ENCODE measurements at places on chromosomes 3 and 15. TPM values are rescaled to one million over a fixed set of nuclear protein-coding genes. Genes with fewer than 3 reads are reported as not detected.

DNA sequence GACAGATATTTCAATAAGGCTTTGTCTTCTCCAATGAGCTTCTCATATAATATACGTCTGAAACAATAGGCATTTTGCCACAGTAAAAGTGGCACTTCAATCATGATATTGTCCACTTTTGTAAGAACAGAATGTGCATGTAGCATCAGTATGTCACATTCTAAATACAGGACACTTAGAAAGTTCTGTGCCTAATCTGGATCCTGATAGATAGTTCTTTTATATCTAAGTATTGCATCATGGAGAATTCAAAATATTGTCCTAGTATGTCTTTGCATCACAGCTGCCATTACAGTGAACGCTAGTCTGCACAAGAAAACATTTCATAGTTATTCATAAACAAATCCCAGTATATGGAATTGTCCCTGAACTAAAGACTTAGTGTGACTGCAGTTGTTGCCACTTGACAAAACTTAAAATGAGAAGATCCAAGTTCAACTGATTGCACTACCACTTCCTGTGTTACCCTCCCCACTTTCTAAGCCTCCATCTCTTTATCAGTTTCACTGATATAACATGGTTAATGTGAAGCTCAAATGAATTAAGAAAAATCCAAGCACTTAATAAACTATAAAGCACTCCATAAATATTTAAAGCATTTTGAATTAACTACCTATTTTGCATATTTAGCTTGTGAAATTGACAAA, 19.6 kb downstream of the LRRFIP2 start:
- no peak for DNase-seq

Gene IFT122
- total RNA-seq: 23.9 TPM

- no peak for DNase-seq
Measured at GRCh38 chr3:49030321-49030720, 1.1 kb upstream of the IMPDH2 start.

GRCh38 chr3:170010498-170010897, 27.3 kb upstream of the GPR160 start:
- DNase-seq: no peak

DNA sequence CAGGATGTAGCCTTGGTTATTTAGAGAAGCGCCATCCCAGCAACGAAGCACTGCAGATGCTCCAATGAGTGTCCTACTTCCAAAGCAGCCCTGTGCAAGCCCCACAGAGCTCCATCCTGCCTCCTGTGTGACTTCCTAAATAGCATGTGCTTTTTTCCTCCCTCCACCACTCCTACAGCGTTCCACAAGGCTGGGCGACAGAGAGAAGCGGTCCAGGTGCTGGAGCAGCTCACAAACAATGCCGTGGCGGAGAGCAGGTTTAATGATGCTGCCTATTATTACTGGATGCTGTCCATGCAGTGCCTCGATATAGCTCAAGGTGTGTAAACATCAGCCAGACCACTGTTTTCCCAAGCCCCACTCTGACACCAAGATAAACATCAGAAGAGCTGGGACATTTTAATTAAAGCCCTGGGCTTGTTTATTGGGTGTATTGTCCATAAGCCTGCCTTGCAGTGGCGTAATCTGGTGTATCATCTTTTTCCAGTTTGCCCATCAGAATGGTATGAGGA, 22.2 kb upstream of the RHO start:
- DNase-seq: no peak

Gene DAZL
- not detected for total RNA-seq

Gene FGF12
- not detected for total RNA-seq

DNA sequence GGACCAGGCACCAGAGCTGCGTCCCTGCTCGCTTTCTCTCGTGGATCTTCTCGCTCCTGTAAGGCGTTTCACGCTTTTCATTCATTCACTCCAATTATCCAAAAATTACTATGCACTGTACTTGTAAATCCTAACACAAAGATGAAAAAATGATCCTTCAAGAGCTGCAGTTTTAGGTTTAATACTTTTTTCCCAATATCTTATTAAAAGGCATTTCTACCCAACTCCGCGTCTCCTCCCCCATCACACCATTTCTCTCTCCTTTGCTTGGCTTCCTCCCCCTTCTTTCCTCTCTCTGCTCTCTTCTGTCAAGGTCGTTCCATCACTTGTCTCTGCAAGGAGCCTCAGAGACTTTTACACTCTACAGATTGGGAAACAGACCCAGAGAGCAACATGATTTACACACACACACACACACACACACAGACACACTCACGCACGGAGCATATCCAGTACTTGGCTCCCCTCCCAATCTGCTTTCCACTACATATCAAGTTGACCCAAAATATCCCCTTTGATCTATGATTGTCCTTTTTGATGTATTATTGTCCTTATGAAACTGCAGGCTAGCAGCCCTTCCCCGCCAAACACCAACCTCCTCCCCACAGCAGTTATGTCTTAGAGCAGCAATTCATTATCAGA, 479 bp upstream of the CLDN1 start:
- peak; percentile 7 for DNase-seq

GRCh38 chr3:65342084-65342683, 654.4 kb upstream of the ADAMTS9 start:
- no peak for DNase-seq

DNA sequence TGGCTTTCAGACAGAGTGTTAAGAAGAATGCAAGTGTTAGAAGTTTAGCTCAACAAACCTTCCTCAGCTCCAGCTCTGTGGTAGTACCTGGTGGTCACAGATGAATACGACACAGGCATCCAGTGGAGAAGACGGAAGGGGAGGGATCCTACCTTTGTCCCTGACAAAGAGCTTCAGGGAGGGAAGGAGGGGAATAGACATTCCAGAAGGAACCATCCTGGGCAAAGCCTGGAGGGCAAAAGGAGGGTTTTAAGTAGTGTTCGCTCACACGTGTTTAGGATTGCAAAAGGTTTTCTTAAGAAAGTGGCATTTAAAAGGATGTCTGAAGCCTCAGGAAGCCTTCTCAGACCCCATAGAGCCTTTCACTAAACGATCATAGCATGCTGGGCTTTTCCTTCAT, 2.8 kb downstream of the CHCHD4 start:
- DNase-seq: no peak

Gene SATB1
- 137 TPM for total RNA-seq

DNA sequence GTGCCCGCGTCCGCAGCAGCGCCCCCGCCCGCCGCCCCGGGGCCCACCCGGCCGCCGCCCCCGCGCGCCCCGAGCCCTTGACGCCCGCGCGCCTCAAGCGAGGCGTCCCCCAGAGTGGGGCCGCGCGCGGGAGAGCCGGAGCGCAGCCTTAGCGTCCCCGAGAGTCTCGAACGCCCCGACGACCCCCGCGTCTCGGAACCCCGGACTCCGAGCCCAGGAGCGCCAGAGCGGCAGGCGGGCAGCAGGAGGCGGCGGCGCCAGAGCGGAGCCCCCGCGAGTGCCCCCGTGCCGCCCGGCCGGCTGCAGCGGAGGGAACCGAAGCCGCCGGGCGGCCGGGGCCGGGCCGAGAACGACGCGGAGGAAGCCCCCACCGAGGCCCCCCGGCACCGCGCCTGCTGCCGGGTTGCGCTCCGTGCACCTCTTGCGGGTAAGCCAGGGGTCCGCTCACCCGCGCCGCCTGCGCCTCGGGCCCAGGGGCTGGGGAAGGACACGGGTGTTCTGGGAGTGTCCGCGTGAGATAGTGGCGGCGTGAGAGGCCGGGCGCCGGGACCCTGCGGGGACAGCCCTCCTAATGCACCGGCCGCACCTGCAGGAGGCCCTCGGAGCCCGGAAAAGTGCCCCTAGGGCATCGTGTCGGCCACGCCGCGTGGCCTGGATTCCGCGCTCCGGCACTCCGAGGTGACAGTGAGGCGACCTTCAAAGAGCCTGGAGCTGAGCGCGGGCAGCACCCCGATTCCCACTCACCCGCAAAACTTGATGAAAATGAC, 52.0 kb upstream of the ULK4 start:
- DNase-seq: peak; percentile 62

Gene ITGB5
- total RNA-seq: 1.0 TPM

- DNase-seq: no peak
Measured at GRCh38 chr15:29522373-29523276, 253.0 kb upstream of the NSMCE3 start.

Gene SERPINI1
- 9.3 TPM for total RNA-seq

DNA sequence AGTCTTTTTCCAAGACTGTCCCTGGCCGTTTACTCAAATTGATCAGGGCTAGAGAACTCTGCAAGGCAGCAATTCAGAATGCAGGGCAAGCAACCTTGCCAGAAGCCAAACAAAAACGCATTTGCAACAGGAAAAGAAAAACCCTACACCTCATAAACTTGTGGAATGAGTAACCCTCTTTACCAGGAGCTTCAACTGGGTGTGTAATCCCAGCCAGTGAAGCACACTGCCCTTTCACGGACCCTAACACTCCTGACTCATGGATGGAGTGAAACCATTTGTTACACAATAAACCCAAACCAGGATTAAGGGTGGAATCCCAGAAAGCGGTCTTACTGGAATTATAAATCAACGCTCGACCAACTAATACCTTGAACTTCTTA, 14.8 kb upstream of the LDHAL6B start:
- DNase-seq: no peak

DNA sequence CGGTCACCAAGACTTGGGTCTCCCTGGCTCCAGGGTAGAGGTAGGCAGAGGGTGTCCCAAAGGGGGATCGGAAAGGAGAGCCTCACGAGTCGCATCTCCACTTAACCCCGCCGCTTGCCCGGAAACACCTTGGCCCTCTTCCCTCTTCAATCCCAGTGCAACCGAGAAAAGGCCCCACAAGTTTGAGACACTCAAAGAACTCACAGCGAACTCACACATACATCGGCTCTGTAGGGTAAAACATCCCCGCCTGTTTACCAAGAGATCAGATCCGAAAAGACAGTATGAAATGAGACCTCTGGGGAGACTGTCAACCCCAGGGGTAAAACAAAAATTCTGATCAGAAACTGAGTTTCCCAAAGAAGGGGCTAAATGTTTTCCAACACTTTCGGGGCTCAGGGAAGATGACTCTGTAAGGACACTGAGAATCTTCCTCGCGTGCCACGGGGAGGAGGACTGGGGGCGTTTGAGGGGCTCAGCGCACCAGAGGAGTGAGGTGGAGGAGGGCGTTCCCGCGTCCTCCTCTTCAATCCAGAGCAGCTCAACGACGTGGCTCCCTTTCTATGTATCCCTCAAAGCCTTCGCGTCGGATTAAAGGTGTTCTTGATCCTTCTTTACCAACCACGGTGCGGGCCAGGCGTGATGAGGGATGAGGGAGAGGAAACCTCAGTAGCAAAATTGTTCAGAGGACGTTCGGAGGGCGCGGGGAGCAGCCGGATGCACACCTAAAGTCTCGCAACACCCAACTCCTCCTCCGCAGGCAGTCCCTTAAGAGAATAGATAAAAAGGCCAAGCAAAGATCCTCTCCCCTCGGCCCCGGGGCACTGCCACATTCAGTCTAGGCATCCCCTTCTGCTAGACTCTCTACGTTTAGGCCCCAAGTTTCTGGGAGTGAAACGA, 3.7 kb downstream of the WNT5A start:
- no peak for DNase-seq

- DNase-seq: no peak
Measured at GRCh38 chr15:93820566-93820965, 410.8 kb upstream of the MCTP2 start.

Measured in natural killer cell (primary cell).